ENCODE measurements at places on chromosomes 12 and 14.

DNA sequence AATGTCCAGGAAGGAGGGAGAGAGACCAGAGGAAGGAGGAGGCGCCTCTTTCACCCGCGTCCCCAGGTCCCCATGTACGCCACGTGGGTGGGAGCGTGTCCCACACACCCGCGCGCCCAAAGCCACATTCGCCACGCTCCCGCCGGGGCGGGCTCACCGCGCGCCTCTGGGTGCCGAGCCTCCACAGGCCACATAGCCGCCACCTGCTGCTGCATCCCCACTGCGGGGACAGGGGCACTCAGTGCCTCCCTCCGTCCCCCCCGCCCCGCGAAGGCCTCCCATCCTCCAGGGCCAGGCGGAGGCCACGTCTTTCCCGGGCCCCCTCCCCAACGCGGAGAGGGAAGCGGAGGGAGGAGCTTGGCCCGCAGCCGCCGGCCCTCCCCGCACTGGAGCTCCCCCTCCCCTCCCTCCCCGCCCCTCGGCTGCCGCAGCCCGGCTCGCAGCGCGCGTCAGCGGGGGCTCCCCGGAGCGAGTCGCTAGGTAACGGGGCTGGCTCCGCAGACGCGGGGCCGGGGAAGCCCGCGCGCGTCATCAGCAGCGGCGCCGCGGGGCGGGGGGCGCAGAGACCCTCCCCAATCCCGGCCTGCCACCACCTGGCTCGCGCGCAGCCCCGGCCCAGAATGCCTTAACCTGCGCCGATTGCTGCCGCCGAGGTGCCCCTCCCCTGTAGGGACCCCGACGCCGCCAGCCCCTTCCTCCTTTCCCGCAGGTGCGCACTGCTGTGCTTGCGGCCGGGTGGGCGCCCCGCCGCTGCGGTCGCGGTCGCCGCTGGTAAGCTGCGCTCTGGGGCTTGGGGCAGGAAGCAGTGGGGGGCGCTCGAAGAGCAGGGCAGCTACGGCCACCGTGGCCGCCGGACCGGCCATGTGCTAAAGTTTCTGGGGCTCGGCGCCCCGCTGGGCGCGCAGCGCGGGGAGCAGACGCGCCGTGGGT is 536 bp upstream of the TUNAR start:
- DNase-seq: peak; percentile 82

DNA sequence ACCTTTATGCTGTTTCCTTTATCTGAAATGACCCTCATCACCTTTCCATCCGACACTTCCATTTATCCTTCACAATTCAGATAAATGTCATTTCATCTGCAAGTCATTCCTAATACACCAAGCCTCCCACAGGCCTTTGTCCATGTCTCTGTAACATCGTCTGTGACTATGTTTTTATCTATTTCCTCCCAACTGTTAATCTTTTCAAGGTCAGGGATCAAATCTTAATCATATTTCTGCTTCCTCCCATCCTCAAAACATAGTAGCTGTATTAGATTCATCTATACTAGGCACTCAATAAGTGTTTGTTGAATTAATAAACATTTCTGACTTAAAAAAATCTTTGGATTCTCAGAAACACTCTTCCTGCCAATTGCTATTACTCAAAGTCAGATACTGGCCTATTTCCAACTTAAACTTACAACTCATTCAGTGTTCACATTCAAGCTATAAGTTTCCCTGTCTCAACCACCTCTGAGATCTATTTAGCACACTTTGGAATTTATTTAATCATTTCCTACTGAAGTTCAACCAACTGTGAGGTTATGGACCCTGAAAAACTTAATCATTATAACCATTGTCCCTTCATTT is 100.2 kb upstream of the ALX1 start:
- DNase-seq: no peak

DNA sequence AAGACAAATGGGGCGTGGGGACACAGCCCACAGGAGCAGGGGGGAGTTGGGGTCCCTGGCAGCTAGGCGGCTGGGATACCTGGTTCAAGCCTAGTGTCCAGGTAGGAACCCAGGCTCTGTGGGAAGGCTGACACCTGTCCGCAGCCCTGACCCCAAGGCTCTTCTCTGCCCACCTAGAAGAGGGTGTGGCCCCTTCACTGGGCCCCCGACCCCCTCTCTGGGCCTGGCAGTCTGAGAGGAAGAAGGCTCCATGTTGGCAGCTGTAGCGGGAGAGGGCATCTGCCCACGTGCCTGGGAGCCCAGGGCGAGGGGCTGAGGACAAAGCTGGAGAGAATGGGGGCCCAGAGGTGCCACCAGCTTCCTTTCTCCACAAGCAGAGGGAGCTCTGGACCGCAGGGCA is 10.5 kb downstream of the CHGA start:
- no peak for DNase-seq

DNA sequence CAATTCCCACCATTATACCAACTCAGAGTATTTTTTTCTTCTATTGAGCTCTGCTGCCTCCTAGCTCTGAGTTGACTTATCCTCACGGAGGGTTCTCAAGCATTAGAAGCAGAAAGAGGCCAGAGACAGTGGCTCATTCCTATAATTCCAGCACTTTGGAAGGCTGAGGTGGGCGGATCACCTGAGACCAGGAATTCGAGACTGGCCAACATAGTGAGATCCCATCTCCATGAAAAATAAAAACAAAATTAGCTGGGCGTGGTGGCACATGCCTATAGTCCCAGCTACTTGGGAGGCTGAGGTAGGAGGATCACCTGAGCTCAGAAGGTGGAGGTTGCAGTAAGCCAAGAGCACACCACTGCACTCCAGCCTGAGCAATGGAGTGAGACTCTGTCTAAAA is 21.0 kb downstream of the HPD start:
- no peak for DNase-seq

DNA sequence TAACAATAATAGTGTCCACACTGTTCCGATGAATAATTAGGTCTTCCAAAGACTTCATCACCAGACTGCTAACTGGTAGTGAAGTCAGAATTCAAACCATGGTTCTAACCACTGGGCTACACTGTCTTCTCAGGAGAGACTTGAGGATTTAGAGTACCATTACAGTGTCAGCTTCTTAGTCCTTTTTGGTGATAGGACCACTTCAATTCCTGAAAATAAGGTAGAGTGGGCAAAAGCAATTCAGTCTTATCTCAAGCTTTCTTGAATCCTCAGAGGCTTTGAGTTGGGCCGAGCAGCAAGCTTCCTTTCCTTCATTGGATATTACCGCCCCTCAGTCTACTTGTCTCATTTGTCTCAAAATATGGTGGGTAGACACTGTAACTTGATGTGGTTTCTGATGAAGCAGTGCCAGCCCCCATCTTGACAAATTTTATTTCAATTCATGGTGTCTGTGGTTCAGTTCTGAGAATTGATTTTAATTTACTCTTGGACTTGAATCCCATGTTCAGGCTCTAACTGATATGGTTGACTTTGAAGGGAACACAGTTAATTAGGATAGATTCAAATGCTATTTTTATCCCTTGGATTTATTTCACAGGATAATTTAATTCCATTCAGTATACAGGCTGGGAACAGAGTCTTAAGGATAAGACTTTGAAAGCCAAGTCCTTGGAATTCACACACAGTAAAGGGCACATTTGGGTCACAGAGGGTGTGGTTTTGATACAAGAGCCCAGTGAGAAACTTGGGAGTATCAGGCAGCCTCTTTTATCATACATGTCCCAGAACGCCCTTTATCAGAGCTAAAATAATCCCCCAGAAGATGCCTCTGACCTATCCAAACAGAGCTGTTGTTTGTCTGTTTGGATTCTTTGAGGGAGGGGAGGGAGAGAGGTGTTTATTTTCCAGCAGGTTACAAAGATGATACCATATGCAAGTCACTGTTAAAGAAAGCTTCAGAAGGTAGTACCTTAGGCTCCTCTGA is 167.3 kb downstream of the PRKCH start:
- DNase-seq: no peak

DNA sequence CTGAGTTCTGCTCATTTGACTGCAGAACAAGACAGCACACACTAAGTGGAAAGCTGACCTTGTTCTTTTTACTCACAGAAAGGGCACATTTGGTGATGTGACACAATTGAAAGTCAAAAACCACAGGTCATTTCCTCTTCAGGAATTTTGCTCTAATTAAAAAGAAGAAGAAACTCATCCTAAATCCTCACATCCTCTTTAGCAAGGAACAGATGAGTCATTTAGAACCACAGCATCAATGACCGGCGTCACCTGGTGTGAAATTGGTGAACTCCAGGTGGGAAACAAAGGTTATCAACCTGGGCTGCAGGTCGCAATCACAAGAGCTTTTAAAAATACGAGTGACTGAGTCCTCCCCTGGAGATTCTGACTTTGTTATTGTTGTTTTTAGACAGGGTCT is 2.9 kb upstream of the RNU6-8 start:
- DNase-seq: peak; percentile 57

DNA sequence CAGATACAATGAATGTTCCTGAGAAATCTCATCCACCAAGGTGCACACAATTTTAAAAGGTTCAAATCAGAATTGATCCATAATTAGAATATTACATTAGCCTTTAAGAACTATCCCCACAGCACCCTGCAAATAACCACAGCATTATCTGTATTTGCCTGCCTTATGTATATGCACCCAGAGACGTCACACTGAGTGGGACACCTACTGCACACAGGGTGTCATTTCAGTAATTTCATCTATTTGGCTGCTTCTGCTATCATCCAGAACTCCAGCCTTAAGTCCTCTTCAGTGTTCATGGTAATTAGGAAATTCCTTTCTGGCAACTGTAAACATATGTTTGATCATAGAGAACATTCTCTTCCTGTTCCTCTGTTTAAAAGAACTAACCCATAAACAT is 298.4 kb downstream of the SYT1 start:
- no peak for DNase-seq

DNA sequence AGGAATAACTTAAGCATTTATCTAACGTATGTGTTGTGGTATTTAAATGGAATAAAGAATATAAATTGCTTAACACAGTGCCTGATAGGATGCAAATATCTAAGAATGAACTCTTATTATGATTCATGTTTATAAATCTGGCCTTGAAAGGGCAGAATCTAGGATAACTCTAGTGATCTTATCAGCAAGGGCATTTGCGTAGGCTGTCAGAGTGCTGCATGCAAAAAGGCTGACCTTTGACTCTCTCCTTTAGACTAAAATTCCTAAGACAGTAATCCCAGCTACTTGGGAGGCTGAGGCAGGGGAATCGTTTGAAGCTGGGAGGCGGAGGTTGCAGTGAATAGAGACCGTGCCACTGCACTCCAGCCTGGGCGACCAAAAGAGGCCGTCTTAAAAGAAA is 31.3 kb upstream of the ANP32D start:
- DNase-seq: no peak

GRCh38 chr12:12749433-12749832 is 32.3 kb downstream of the CDKN1B start:
- DNase-seq: peak; percentile 34

DNA sequence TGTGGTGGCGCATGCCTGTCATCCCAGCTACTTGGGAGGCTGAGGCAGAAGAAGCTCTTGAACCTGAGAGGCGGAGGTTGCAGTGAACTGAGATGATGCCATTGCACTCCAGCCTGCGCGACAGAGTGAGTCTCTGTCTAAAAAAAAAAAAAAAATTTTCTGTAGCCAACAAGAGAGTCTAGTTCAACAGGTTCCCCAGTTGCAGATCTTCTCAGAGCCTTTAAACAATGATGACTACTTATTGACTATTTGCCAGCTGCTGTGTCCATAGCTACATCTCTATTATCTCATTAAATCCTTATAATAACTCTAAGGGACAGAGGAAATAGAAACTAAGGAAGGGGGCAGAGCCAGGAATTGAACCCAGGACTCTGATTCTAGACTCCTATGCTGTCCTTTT is 15.2 kb upstream of the MYL2 start:
- no peak for DNase-seq

- DNase-seq: no peak
These were observed 68.0 kb downstream of the SLC25A47 start for GRCh38 chr14:100391173-100391572.

GRCh38 chr12:9319842-9320173 is 111.6 kb upstream of the PZP start:
- no peak for DNase-seq

GRCh38 chr12:14952299-14952921 is 9.0 kb downstream of the ARHGDIB start:
- no peak for DNase-seq

DNA sequence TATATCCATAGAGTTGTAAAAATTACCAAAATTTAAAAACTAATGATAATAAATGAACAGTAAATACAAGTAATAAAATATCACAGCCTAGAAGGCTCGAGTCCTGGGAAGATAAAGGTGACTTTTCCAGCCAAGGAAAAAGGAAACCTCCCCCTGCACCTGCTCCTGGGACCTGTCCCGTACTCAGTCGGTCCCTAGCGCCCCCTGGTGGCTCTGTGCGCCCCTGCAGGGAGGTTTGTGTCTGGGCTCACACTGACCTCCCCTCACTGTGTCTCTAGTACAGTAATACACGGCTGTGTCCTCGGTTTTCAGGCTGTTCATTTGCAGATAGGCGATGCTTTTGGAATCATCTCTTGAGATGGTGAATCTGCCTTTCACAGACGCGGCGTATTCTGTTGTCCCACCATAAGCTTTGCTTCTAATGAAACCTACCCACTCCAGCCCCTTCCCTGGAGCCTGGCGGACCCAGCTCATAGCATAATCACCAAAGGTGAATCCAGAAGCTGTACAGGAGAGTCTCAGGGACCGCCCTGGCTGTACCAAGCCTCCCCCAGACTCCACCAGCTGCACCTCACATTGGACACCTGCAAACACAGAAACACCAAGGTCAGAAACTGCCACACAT is 1030.4 kb downstream of the TMEM121 start:
- peak; percentile 14 for DNase-seq

DNA sequence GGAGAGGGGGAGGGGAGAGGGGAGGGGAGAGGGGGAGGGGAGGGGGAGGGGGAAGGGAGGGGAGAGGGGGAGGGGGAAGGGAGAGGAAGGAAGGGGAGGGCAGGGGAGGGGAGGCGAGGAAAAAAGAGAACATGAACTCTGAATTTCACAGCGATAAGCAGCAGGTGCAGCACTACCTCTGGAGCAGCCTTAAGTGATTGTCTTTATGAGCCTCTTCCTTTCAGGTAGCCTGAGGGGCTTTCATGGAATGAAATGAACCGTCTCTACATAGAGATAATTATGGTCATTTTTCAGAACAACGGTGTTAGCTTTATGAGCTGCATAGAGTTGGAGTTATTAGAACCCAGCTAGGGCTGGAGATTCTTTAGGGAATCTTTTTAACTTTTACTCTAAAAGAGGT is 18.1 kb upstream of the PTCSC3 start:
- no peak for DNase-seq

GRCh38 chr12:32087306-32087705 is 19.3 kb upstream of the BICD1 start:
- no peak for DNase-seq

DNA sequence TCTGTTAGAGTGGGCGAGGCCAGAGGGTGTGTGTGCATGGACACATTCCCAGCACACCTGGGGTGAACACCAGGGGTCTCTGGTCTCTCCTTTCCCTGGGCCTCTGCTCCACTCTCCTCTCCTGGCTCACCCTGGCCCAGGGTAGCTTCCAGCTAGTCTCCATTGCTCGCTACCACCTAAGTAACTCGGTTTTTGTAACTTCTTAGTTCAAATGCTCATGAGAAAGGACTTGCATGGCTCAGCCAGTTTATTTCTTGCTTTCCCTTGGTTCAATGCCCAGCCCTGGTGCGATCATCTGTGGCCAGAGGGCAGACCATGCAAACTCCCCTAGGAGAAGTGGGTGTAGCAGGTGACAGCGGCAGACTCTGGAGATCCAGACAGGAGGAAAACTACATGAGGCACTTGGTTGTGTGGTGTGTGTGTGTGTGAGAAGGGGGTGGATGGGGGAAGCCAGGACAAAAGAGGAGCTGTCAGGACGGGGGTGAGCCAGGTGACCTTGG is 8.9 kb upstream of the ACVR1B start:
- DNase-seq: no peak

- peak; percentile 49 for DNase-seq
These were observed 76.7 kb downstream of the SH2B3 start for GRCh38 chr12:111482462-111482861.
